NCI-H1694 treated with DMSO at 0.1 percent for 48 hours (cell line): ENCODE measurements at places on chromosomes 1 and 21.

DNA sequence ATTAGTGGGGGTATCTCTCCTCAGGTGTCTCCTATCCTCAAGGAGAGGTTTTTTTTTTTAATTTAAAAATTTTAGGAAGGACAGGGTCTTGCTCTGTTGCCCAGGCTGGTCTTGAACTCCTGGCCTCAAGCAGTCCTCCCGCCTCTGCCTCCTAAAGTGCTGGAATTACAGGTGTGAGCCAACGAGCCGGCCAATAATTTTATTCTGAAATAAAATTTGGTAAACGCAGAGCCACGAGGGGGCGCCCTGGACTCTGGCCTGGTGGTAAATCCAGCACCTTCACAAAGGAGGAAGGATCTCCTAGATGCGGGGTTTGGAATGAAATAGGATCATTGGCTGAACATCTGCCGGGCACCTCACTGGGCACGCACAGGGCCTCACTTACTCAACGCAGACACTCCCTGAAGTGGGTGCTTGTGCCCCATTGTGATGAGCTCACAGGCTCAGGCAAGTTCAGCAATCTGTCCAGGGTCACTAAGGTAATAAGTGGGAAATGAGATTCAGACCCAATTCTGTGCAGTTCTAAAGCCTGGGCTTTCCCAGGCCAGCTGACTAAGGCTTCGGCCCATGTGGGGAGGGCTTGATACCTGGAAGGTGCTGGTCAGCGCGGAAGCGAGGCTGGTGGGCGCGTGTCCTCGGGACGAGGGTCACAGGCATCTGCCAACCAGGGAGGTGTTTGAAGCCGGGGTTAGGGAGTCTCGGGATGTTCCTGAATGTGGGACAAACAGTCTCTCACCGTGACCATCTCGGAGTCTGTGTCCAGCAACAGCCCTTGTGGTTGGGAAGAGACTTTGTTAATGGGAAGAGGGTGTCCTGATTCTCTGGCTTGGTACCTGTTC, 32.7 kb upstream of the ETV3 start:
- DNase-seq: peak; percentile 35

GRCh38 chr1:1305300-1306069, 2.2 kb downstream of the ACAP3 start:
- peak; percentile 67 for DNase-seq

- no peak for DNase-seq
Observed at GRCh38 chr1:89609781-89610456, 23.0 kb upstream of the LRRC8C start.

GRCh38 chr1:173603056-173603591, at the start of gene SLC9C2:
Gene SLC9C2 (minus strand): TSS chr1:173603072. CDS start chr1:173601776, 1,296 bp downstream.
- DNase-seq: no peak

DNA sequence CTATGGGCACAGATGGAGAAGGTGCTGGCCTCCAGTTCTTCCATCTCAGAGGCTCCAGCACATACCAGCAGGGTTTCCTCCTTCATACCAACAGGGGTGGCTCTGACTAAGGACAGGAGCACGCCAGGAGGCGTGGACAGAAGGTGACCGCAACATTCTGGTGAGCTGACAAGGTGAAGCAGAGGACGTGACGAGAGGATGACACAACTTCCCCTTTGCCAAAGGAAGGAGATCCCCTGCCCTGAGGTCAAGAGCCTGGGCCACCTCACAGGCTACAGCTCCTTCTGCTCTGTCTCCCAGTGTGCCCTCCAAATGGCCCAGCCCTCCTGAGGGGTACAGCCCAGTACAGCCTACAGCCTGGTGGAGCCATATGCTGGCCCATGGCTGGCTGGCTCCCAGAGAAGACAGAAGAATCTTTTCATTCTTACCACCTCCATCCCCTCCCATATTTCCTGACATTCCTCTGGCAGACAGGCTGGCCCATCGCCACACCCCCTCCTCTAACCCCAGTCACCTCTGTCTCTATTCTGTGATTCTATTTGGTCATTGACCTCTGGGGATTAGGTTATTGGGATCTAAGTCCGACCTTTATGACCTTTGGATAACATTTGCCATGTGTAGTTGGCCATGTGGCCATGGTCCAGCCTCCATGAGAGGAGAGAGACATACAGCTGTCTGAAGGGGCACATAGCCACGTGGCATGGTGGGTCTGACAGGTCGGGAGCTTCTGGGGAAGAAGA, 5.1 kb upstream of the LAMB3 start:
- DNase-seq: no peak

- DNase-seq: no peak
Observed at GRCh38 chr1:32900371-32900955, 726 bp downstream of the TMEM54 start.

GRCh38 chr1:208213786-208214185, 30.4 kb downstream of the PLXNA2 start:
- no peak for DNase-seq

GRCh38 chr1:168991667-168992475, 114.6 kb upstream of the ATP1B1 start:
- no peak for DNase-seq

- no peak for DNase-seq
Observed at GRCh38 chr1:113057006-113057405, 16.0 kb upstream of the LRIG2 start.

DNA sequence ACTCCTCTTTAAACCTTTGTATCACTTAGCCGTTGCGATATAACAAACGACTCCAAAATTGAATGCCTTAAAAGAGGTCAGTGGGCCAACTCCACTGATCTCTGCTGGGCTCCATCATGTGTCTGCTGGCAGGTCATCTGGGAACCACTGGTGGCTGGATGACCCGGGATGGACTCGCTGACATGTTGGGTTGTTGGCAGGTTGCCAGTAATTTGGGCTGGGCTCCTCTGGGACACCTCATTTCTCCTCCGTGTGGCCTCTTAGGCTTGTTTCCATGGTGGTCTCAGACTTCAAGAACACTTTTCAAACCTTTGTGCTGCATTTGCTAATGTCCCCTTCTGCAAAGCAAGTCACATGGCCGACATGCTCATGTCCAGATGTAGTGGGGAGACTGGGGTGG, 139.3 kb upstream of the POU3F1 start:
- no peak for DNase-seq

- no peak for DNase-seq
Observed at GRCh38 chr1:55822891-55823290, 607.7 kb upstream of the USP24 start.

GRCh38 chr1:27935721-27936120, 921 bp downstream of the SMPDL3B start:
- no peak for DNase-seq

GRCh38 chr21:38888991-38889561, 83.3 kb downstream of the ETS2 start:
- DNase-seq: no peak

GRCh38 chr21:31446226-31446855, 102.3 kb upstream of the TIAM1 start:
- DNase-seq: no peak

DNA sequence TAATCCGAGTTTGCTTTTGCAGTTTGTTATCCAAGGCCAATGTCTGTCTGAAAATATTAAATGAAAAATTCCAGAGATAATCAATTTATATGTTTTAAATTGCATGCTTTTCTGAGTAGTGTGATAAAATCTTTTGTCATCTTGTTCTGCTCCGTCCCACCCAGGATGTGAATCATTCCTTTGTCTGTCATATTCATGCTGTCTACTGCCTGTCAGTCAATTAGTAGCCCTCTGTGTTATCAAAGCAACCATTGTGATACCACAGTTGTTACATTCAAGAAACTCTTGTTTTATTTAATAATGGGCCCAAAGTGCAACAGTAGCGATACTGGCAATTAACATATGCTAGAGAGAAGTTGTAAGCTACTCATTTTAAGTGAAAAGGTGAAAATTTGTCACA, 819.3 kb downstream of the BRINP3 start:
- no peak for DNase-seq

GRCh38 chr1:101706366-101706765, 290.4 kb downstream of the OLFM3 start:
- no peak for DNase-seq

DNA sequence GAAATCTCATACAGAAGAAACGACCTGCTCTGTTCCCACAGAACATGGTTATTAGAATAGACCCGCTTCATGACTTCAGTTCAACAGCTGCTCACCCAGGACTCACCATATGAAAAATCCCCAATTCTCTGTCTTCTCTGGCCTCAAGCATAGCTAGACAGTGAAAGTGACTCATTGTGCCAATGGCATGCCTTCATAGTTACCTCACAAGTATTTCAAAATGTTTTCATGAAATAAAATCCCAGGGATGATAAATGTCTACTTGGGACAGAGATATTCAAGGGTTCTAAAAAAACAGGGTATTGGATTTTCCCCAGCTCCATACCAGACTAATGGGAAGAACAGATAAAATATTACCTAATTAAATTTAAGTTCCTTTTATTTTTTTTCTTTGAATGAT, 82.3 kb downstream of the NOTCH2 start:
- DNase-seq: no peak

DNA sequence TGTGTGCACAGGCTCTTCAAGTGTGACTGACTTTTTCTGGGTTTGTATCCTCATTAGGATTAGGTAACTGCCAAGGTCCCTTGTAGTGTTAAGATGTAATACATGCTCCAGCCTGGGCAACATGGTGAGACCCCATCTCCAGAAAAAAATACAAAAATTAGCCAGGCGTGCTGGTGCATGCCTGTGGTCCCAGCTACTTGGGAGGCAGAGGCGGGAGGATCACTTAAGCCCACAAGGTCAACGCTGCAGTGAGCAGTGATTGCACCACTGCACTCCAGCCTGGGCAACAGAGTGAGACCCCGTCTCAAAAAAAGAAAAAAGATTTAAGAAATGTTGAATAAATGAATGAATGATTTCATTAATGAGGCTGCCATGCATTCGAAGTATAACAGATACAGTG, 15.1 kb downstream of the ZBTB17 start:
- DNase-seq: no peak

- DNase-seq: no peak
Observed at GRCh38 chr1:11052839-11053757, 6.1 kb upstream of the MASP2 start.

- no peak for DNase-seq
Observed at GRCh38 chr1:27042670-27043069, 30.0 kb upstream of the TENT5B start.

DNA sequence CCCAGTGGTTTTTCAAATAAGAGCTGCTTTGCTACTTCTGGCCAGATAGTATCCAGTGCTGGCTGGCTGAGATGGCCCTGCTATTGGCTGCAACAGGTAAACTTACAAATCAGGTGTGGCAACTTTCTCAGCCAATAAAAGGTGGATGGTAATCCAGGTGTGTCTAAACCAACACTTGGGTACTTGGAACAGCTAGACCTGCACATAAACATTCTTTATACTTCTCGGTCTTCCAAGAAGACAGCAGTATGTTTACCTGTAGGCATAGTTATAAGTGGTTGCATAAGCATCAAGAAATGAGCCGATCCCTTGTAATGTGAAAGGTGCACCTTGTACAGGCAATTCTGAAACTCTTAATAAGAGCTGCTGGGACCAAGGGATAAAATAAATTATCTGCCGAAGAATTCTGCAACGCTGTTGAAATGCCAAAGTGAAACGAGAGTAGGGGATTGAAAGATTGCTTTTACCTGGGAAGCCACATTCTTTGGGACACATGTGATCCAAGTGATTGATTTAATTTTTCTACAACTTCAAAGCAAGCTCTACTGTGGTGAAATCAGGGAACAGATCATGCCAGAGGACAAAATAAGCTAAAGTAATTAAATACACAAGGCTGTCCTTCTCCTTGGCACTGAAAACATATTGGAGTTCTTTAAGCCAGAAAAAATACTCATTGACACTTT, at the start of gene CLDN8:
TSS of gene CLDN8 (minus strand) at position 57 of the 683 bp plus-strand sequence. CDS start 172 bp downstream, outside the sequence.
- DNase-seq: no peak

GRCh38 chr1:239909898-239910297, 181.8 kb upstream of the FMN2 start:
- no peak for DNase-seq

- DNase-seq: no peak
Observed at GRCh38 chr1:184866991-184867788, 107.1 kb downstream of the NIBAN1 start.

GRCh38 chr21:38821248-38821647, 15.5 kb downstream of the ETS2 start:
- DNase-seq: no peak

DNA sequence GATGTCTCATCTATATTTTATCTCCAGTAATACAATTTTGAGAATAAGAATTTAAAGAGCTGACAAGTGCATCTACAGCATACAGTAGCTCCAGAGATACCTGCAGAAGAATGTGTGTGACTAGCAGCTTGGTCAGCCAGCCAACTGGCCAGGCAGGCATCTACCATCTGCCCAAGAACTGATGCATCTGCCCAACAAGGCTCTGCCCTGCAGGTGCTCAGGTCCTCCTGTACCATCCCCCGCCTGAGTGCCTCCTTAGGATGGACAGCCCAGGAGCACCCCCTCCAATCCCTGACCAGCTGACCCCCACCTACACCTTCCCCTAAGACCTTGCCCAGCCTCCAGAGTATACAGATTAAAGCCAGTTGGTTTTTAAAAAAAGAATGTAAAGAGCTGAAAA, 30.3 kb downstream of the TMEM69 start:
- no peak for DNase-seq

DNA sequence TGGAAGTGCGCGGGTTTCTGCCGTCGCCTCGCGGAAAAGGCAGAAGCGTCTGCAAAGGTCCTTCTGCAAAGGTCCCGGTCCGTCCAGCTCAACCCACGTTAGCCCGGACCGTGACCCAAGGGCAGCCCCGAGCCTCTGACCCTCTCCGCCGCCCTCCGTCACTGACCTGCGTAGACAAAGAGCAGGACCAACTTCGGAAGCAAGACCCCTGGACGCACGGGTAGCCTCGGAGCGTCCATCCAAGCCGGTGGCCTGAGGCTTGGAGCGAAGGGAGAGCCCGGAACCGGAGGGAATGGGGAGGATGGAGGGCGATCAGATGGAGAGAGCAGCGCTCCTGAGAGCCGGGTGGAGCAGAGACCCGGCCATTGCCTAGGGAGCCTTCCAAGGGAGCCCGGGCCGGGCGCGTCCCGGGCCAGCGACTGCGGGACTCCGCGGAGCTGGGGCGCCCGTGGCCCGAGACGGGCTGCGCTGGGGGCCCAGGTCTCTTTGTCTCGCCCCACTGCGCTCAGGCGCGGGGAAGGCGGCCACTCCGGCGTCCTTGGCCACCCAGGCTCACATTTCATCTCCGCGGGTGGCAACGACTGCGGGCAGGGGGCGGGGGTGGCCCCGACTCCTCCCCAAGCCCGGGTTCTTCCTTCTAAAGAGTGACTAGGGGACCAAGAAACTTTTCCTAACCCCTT, at the start of gene CYYR1:
TSS of gene CYYR1 (minus strand) at position 585 of the 680 bp plus-strand sequence. CDS start at position 239, 346 bp downstream.
- DNase-seq: no peak

- no peak for DNase-seq
Observed at GRCh38 chr1:153956997-153957715, 1.3 kb downstream of the CRTC2 start.

- peak; percentile 100 for DNase-seq
Observed at GRCh38 chr1:243748706-243749283, 101.2 kb downstream of the AKT3 start.

- DNase-seq: no peak
Observed at GRCh38 chr1:90574692-90575370, 142.3 kb downstream of the BARHL2 start.
